AG04449 (cell line): ENCODE measurements at places on chromosomes 3 and 15.

DNA sequence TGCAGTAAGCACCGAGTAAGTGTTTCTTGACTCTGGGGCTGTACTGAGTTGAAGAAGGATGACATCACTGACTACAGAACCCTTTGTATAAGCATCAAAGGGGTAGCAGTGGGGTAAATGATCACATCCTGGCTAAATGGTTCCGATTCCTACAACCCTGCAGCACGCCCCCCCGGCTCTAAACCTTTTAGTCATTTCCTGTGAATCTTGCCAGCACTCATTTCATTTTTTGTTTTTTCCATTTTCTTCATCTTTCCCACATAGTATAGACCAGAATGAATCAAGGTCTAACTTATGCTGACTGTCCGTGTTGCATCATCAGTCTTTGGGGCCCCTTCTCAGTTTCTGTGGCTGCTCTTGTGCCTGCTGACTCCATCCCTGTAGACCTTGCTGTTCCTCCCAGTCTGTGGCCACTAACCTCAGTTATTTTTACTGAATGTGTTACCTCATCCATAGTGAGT is 383.1 kb upstream of the TPRG1 start:
- DNase-seq, result peak; percentile 79

DNA sequence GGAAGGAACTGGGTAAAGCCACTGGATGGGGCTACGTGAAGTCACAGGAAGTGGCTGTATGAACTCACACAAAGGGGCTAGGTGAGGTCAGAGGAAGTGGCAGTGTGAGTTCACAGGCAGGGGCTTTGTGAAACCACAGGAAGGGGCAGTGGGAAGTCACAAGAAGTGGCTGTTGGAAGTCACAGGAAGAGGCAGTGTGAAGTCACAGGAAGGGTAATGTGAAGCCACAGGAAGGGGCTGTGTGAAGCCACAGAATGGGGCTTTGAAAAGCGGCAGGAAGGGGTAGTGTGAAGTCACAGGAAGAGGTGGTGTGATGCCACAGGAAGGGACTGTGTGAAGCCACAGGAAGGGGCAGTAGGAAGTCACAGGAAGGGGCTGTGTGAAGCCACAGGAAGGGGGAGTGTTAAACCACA is 34.6 kb downstream of the GASK1A start:
- DNase-seq, result no peak

GRCh38 chr3:61650276-61650675 is 88.9 kb downstream of the PTPRG start:
- DNase-seq, result no peak

- no peak for DNase-seq
These were observed 39.7 kb downstream of the BCHE start for GRCh38 chr3:165797551-165797950.

DNA sequence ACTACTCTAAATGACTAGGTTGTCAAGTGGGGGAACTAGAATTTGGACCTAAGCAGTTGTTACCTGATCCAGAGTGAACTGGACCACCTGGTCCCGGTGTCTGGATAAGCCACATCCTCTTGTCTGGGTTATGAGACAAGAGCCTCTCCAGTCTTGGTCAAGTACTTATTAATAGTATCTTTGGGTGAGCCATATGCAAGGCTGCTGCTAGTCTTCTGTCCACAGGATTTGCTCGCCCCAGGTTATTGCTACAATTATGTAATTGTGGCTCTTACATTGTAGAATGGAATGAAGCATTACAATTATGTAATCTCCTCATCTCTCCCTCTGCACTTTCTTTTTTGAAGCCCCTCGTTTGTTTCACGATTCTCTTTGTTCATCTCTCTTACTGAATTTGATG is 24.0 kb upstream of the AGBL1 start:
- no peak for DNase-seq

DNA sequence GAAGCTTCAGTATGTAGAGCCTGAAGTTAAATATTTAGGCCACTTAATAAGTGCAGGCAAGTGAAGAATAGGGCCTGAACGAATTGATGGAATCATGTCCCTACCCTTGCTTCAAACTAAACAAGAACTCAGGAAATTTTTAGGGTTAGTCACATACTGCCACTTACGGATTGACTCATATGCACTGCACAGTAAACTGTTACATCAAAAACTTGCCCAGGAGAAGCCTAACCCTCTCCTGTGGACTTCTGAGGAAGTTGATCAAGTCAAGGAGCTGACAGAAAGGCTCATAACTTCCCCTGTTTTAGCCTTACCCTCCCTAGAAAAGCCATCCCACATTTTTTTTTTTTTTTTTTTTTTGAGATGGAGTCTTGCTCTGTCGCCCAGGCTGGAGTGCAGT is 20.6 kb upstream of the KBTBD12 start:
- DNase-seq, result no peak

- no peak for DNase-seq
These were observed 13.1 kb downstream of the CHST14 start for GRCh38 chr15:40483919-40484318.

DNA sequence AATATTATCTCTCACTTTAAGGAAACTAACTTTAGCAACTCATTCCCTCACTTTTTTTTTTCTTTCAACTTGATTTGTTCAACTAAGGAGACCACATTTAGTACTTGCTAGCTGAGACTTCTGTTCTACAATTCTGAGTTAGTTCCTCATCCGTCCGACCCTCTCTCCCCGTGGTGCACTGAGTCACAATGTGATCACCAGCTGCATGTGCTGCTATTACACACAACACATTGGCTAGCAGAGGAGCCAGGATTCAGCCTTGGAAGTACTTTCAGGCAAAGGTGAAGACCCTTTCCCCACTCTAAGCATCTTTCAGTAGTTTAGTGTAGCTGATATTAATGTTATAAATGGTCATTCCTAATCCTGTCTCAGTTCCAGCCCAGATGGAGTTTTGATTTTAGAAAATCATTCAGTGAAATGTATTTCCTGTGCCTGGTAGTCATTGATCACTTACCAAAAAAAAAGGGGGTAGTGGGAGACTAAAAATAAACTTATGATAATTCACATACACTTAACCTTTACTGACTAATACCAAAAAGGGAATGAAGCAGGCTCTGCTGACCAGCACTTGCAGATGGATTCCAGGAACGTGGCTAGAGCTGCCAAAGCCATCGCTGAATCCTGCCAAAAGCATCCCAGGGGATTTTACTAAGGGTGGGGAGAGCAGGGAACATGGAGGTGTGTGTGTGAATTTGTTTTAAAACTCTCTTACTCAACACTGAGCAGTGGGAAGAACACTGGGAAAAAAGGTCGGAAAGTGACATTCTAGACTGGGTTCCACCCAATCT is 424.8 kb downstream of the LPP start:
- DNase-seq, result peak; percentile 80

DNA sequence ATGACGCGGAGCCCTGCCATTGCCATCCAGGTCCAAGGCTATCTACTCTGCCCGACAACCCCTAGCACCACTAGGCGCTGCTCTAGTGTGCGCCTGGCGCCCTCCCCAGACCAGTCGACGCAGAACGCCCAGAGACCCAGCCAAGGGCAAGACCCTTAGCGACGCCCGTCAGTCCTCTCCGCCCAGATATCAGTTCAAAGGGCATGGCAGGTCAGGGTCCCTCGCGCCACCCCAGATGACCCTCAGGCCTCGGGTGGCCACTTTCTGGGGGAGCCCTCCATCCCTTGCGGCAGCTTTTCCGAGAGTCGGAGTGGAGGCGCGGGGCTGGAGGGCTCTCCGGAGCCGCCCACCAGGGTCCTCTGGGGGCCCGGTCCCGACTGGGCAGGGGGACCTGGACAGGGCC is 371 bp upstream of the CLSTN2 start:
- no peak for DNase-seq
